ENCODE measurements at places on chromosomes 6 and 20.

- no peak for DNase-seq
Observed at GRCh38 chr6:23380465-23380864, 745.5 kb upstream of the NRSN1 start.

DNA sequence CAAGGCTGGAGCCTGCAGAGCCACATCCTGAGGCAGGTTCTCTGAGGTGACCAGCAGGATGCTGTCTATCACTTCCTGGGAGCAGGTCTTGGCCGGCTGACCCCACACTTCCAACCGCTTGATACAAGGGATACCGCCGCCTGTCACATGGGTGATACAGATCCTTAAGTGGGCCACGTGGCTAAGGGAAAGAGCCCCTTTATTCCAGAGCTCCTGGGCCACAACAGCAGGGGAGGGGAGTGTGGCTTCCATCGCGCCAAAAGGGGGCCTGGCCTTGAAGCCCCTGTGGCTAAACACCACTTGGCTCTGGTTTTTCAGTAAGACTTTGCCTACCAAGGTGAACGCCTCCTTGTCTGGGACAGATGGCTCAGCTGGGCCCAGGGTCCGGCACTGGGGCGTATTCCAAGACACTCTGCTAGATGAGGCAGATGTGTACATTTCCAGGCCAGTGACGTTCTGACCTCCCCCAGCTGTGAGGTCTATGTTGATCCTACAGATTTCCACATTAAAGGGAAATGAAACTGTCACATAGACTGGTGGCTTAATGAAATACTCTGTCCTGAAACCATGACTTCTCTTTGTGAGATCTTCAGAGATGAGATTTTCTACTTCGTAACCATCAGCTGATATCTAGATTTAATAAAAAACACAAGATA lies 37.6 kb upstream of the AVP start:
- no peak for DNase-seq

DNA sequence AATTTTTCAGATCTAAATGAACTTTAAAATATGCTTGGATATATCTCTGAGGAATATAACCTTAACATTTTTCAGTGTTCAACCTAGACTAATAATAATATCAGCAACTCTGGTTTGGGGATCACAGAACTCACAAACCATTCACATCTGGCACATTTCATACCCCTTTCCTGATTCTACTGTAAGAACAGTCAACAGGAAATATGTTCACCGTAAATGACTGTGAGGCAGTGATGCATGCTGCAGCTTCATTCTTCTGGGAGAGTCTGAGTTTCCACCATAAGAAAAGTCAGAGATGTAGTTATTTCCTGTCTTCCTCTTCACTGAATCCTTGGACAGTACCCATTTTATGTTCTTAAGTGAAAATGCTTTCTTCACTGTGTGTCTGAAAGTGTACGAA lies 134.2 kb upstream of the IFNGR1 start:
- DNase-seq = no peak

DNA sequence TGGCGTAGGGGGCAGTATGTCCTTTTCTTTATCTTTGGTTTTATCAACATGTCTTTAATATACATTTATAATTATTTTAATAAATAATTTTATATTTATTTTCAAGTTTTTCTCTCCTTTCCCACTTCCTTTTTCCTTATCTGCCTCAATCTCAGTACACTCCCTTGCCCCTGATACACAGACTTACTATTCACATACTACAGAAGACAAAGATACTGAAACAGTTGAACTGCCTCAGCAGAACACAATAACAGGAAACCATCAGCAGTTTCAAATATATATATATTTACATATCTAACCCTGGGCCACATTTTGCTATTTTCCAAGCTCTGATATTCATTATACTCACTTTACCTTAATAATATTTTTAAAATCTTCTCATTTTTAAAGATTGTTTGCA lies 19.8 kb downstream of the IBTK start:
- DNase-seq = no peak

- DNase-seq = no peak
Observed at GRCh38 chr20:45301824-45302271, 4.8 kb upstream of the RBPJL start.

DNA sequence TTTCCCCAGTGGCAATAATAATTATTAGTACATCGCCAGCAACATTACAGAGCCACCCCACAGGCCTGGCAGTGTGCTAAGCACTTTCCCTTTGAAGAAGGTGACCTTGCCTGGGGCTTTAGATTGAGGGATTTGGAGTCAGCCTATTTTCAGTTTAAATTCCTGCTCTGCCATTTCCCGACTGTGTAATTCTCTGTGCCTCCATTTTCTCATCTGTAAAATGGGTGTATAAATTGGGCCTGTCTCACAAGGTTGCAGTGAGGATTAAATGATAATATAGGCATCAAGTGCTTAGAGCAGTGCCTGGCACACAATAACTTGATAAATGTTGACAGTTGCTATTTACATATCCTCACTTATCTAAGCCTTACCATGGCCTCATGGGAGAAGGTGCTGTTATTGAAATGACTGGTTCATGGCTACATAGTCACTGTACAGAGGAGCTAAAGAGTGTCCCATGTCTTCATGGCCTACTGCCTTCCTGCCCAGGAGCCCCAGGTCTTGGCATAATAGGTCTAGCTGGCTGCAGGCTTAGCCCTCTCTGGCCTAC lies 5.1 kb upstream of the SCRT2 start:
- no peak for DNase-seq

GRCh38 chr6:1389369-1390132 lies at the start of gene FOXF2:
TSS of gene FOXF2 (plus strand) at chr6:1389576. CDS start at chr6:1389948, 372 bp downstream.
- DNase-seq = no peak

GRCh38 chr6:71589254-71589653 lies 297.1 kb upstream of the RIMS1 start:
- DNase-seq = no peak

GRCh38 chr20:41592516-41593216 lies 25.5 kb downstream of the CHD6 start:
- DNase-seq = no peak

DNA sequence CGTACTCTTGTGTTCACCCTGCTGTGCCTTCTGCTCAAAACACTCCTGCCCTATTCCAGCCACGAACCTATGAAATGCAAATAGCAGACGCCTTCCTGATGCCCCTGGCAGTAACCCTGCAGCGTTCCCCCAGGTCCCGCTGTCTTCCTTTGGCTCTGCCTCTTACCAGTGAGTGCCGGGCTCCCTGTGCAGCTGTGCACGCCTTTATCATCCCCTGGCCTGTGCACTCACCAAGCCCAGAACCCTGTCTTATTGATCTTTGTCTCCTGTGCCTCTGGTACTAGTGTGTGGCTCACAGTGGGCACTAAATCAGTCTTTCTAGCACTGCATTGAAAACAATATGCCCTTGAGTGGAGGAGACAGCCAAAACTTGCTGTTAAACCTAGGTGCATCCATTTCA lies 19.7 kb downstream of the ZDHHC14 start:
- no peak for DNase-seq

GRCh38 chr6:118016532-118016931 lies 109.5 kb downstream of the SLC35F1 start:
- no peak for DNase-seq

- DNase-seq = no peak
Observed at GRCh38 chr20:43477619-43478018, 19.9 kb downstream of the SRSF6 start.

GRCh38 chr20:20417876-20418676 lies 50.2 kb downstream of the INSM1 start:
- no peak for DNase-seq

- no peak for DNase-seq
Observed at GRCh38 chr20:61178551-61179071, 73.5 kb upstream of the CDH4 start.

DNA sequence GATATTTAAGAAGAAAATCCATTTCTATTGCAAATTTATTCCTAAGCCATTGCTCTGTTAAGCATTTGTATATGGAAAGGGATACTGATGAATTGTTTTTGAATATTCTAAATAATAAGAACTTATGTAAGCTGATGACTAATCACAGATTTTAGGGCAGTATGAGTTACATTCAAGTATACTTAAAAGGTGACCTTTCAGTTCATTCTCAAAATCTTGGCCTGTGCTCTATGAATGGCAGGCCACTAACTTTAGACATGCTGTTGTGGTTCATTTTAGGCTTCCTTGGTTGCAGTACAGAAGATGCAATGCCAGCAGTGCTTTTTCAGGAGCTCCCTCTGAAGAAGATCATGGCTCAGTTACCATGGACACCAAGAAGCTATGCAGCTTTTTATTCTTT lies 380.4 kb downstream of the CENPW start:
- DNase-seq = no peak

DNA sequence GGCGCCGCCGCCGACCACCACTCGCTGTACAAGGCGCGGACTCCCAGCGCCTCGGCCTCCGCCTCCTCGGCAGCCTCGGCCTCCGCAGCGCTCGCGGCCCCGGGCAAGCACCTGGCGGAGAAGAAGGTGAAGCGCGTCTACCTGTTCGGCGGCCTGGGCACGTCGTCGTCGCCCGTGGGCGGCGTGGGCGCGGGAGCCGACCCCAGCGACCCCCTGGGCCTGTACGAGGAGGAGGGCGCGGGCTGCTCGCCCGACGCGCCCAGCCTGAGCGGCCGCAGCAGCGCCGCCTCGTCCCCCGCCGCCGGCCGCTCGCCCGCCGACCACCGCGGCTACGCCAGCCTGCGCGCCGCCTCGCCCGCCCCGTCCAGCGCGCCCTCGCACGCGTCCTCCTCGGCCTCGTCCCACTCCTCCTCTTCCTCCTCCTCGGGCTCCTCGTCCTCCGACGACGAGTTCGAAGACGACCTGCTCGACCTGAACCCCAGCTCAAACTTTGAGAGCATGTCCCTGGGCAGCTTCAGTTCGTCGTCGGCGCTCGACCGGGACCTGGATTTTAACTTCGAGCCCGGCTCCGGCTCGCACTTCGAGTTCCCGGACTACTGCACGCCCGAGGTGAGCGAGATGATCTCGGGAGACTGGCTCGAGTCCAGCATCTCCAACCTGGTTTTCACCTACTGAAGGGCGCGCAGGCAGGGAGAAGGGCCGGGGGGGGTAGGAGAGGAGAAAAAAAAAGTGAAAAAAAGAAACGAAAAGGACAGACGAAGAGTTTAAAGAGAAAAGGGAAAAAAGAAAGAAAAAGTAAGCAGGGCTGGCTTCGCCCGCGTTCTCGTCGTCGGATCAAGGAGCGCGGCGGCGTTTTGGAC lies 2.0 kb downstream of the SOX4 start:
- DNase-seq = no peak

DNA sequence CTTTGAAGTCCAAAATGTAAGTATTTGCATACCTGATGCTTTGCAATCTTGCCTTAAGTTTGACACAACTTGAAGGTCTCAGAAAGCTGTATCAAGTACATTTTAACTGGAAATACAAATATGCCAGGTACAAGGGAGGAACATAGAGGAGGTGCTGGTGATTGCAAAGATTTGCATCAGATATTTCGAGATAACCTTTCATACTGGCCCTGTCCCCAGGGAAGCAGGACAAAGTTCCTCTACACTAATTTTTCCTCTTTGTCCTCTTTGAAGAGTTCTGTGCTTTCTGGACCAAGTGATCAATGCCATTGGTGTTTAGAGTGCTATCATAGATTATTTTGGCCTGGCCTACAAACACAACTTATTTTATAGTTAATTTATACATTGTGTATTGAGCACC lies 686.1 kb downstream of the HACE1 start:
- DNase-seq = no peak
